ENCODE measurements at places on chromosomes 2 and 18.

DNA sequence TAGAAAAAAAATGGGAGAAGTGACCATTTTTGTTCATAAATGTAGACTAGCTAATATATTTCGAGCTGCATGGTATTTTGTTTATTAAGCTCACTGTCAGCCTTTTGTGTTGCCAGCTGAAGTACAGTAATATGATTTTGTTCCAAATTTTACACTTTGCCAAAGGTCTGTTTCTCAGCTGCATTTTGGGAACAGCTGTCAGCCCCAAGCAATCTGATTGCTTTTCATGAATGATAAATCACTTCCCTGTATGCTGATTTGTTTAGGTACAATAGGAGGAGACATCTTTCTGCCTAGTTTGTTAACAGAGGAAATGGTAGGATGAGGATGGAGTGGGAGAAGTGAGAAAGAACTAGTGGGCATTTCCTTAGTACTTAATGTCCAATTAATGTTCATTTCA is 79.3 kb downstream of the NABP1 start:
- no peak for DNase-seq

GRCh38 chr2:125581557-125581956 is 1074.4 kb upstream of the GYPC start:
- no peak for DNase-seq

DNA sequence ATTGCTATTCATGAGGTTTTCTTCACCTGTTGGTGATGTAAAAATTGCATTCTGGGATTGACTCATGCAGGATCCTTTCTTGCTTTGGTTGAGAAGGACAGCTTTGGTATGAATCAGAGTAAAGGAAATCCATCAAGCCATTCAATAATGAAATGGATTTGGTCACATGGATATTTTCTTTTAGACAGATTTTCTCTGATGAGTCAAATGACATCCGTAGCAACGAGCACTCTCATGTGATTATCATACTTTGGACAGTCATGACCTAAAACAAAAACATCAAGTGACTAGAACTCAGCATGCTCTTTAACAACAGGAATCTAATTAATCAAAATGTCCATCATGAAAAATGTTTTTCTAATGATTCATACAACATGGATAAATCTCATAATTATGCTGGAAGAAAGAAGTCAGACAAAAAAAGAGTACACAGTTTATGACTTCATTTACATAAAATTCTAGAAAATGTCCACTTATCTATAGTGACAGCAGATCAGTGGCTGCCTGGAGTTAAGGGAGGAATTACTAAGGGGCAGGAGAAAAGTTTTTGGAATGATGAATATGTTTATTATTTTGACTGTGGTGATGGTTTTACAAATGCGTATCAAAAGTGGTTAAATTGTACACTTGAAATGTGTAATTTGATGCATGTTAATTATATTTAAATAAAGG is 30.7 kb downstream of the TRAK2 start:
- no peak for DNase-seq

- no peak for DNase-seq
Observed at GRCh38 chr2:169709981-169710380, 15.7 kb downstream of the PHOSPHO2 start.

GRCh38 chr2:158359846-158360245 is 96.7 kb downstream of the CCDC148 start:
- peak; percentile 1 for DNase-seq

DNA sequence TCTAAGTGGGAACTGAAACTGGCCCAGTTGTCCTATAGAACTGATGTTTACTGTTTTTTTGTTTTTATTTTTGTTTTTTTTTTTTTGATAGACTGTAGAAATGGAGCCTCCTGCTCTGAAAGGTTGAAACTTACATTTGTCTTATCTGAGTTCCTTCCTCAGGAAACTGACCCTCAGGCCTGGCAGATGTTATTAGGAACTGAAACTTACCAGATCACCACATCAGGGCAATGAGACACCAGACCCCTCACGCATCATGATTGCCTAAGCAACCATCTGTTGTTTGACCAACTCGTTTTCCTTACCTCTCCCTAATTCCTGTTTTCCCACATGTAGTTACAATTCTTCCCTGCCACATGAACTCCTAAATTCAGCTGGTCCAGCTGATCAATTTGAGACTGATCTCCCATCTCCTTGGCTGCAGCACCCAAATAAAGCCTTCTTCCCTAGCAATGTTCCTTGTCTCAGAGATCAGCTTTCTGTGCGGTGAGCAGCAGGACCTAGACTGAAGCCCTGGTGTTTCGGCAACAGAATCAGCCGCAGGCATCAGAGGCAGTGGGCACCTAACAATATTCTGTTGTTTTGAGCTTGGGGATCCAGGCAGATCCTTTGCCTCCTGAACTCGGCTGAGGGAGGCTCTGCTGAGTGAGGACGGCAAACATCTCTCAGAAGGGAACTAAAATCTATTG is 96.8 kb downstream of the MSH2 start:
- no peak for DNase-seq

- no peak for DNase-seq
Observed at GRCh38 chr2:12014088-12014960, 267.9 kb downstream of the LPIN1 start.

DNA sequence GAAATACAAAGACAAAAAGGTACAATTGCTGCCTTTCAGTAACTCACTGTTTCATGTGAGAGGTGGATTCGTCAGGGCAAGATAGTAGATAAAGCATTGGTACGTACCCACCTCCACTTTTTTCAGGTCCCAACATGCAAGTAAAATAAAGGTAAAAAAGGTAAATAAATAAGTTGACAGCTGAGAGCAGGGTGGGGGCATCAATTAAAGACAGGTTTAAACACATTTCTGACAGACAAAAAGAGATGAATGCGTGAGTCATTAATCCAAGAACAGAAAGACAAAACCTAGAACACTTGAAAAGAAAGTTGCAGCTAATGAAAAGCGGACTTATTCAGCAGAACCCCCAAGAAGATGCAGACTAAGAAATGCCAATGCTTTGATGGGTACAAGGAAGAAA is 979.6 kb upstream of the CDH2 start:
- no peak for DNase-seq

DNA sequence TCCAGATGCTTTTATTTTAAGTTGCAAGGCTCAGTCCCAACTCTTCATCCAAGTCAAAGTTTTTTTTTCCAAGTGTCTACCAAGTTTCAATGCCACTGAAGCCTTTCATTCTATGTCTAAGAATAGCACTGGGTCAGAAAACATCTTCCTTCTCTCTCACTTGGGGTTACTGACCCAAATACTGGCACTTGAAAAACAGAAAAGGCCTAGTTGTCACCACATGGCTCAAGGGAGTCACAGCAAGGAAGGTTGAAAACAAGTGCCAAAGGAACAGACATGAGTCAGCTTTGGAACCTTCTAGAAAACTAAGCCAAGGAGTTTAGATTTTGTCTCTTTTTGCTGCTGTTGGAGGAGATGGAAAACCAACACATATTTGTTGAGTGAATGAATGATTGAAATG is 146.5 kb downstream of the COPS8 start:
- DNase-seq: no peak

Measured in stimulated activated CD8-positive, alpha-beta memory T cell treated with anti-CD3 and anti-CD28 coated beads, Interleukin-4, amount 100 ng/mL, for 24 hours (primary cell).